ENCODE measurements at places on chromosomes 13 and 19.
A peak's percentile ranks its signal among the peaks of the same experiment; 100 is the strongest.

- no peak for DNase-seq
These were observed 489.2 kb upstream of the ARGLU1 start for GRCh38 chr13:107057028-107057631.

DNA sequence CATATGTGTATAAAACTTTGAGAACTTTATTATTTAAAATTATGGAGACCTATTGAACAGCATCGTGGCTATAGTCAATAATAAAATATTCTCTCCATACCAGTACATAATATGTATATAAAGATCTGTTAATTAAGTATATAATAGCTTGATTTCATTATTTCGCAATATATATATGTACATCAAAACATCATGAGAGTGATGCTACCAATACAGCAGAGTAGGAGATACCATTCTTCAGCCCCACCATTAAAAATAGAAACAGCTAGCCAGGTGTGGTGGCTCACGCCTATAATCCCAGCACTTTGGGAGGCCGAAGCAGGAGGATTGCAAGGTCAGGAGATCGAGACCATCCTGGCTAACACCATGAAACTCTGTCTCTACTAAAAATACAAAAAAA is 1755.3 kb upstream of the SPRY2 start:
- DNase-seq = no peak

DNA sequence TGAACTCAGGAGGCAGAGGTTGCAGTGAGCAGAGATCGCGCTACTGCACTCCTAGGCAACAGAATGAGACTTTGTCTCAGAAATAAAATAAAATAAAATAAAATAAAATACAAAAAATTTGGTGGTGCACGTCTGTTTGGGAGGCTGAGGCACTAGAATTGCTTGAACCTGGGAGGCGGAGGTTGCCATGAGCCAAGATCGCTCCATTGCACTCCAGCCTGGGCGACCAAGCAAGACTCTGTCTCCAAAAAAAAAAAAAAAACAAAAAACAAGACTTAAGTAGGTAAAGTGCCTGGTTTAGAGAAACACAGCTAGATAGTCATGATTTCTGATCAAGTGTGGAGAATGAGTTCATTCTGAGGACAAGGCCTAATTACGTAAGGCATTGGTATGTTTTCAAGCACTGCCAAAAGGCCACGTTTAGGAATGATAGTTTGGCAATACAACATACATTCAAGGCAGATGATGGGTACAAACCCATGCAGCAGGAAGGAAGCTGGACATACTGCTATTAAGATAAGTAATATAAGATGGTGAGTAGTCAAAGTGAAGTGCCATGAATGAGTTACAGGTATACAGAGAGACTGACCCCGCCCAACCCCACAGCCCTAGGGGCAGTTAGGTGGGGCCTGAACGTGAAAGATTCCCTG is 4.8 kb upstream of the UCHL3 start:
- no peak for DNase-seq

GRCh38 chr13:24491845-24492244 is 20.7 kb downstream of the PARP4 start:
- no peak for DNase-seq

GRCh38 chr19:43901395-43902390 is 33.4 kb downstream of the ZNF45 start:
- peak; percentile 49 for DNase-seq

DNA sequence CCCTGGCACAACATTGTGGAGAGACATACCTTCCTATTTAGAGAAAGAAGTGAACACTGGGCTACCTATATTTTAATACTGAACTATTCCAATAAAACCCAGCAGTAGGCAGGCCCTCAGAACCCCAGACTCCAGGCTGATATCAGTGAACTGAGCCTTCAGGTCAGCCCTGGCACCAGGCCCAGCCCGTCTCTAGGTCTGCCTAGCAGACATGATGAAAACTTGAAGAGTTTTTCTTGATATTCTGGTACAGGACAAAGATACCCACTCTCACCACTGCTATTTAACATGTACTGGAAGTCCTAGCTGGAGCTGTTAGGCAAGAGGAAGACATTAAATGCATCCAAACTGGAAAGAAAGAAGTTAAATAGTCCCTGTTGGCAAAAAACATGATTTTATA is 396.6 kb upstream of the SPRY2 start:
- no peak for DNase-seq

GRCh38 chr13:112849500-112849899 is 119.5 kb upstream of the MCF2L start:
- DNase-seq = no peak

DNA sequence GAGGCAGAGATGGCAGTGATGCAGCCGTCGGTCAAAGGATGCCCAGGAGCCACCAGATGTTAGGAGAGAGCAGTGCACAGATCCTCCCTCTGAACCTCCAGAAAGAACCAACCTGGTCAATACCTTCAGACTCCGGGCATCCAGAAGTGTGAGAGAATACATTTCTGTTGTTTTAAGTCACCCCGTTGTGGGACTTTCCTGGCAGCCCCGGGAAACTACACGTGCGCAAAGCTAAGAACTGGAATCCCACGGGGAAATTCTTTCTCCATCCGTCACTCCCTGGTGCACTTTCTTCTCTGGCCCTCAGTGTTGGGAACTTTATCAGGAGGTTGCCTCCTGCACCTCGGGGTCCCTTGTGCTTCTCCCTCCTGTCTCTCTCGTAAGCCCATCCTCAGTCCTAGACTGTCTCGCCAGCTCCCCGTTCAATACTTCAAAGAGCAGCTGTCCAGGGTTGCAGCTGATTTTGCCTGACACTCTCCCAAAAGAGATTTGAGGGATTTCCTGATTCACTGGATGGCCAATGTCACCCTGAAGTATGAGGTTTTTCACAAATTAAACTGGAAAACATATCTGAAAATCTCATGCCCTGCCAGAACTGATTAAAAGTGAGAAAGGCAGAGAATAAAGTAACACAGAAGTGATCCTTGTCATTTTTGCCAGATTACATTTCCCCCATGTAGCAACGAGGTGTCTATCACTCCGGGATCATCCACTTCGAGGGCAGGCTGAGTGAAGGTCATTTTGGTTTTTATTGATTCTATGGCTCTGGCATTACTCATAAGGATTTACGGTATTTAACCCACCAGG is 136.8 kb downstream of the DCT start:
- no peak for DNase-seq

GRCh38 chr19:52219611-52220010 is 29.8 kb downstream of the PPP2R1A start:
- no peak for DNase-seq

- DNase-seq = no peak
These were observed 3.8 kb downstream of the DCUN1D2 start for GRCh38 chr13:113486698-113487097.

DNA sequence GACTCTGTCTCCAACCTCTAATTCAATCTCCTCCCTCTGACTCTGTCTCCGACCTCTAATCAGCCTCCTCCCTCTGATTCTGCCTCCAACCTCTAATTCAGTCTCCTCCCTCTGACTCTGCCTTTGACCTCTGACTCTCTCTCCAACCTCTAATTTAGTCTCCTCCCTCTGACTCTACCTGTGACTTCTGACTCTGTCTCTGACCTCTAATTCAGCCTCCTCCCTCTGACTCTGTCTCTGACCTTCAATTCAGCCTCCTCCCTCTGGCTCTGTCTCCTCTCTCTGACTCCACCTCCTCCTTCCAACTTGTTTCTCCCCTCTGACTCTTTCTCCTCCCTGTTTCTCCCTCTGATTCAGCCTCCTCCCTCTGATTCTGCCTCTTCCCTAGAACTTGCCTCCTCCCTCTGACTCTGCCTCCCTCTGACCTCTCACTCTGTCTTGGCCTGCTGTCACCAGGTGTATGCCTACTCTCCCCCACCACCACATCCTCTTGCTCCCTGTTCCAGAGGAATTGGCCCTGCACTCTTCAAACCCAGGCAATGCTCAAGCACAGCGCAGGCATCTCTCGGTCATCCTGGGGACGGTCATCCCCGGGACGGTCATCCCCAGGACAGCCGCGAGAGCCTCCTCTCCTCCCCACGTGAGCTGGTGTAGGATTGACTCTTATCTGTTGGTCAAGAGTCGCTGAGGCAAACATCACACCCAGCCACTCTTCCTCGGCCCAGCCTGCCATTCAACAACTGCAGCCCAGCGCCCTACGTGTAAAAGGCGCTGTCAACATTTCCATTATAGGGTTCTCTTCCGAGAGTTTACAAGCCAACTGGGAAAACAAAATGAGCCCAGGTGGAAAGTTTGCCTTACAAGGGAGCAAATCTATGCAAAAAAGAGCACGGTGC is 60.2 kb downstream of the ZIC5 start:
- DNase-seq = no peak

DNA sequence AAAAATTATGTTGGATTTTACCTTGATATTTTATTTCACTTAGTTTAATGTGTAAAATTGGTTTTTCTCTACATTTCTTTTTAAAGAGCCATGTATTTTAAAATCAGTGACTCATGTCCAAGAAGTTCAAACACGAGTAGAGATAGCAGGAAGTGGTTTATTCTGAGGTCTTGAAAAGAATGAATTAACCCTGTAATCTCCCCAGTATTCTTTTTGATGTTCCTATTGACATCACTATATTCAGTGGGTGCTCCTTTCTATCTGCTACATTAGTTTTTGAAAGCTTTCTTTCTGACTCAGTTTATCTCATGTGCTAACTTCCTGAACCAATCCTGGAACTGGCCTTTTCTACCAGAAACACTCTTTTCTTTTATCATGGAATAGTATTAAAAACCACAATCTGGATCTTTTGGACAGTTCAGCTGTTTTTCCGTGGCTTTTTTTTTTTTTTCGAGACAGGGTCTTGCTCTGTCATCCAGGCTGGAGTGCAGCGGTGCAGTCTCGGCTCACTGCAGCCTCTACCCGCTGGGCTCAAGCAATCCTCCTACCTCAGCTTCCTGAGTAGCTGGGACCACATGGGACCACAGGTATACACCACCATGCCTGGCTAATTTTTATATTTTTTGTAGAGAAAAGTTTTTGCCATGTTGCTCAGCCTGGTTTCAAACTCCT is 114.9 kb downstream of the PCCA start:
- DNase-seq = no peak

DNA sequence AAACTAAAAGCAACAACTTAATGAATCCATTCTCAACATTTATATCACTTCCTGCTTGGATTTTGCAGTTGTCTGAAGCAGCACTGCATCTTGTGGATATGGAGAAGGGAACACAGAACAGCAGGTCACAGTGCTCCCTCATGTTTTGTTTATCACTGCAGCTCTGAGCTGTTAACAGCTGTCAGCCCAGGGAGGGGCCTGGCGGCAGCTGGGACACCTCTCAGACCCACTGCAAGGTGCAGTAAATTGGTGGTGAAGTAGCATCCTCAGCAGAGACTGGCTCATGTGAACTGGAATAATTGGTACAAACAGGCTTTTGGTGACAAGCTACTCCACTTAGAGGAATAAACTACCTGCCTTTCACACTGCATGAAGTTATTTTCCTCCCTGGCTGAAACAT is 170.4 kb downstream of the LIG4 start:
- no peak for DNase-seq

DNA sequence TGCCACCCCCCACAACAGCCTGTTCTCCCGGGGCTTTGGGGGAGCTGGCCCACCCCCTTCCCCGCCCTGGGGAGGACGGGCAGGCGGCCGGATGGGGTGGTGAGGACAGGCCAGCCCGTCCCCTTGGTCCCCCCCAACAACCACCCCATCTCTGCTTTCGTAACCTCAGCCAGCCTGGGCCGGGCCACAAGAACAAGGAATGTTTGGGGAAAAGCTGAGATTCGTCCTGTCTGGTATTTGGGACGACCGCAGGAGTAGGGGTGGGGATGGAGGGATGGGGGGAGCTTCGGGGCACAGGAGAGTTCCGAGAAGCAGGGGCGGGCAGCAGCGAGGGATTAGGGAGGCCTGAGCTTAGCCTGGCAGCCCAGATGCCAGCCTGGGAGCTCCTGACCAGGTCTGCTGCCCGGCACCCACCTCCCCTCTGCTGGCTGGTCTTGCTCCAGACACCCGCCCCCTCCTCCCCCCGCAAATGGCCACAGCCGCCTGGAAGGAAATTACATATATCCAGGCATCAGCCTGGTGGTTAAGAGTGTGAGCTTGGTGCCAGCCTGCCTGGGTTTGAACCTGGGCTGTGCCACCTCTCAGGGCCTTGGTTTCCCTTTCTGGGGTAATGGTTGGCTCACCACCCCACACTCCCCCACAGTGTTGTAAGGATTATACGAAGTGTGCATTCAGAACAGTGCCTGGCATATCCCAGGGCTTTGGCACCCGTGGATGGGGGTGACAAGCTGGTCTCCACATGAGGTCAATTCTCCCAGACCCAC is at the start of gene PODNL1:
TSS of gene PODNL1 (minus strand) at position 117 of the 764 bp plus-strand sequence. CDS start 236 bp downstream, outside the sequence.
- peak; percentile 33 for DNase-seq

DNA sequence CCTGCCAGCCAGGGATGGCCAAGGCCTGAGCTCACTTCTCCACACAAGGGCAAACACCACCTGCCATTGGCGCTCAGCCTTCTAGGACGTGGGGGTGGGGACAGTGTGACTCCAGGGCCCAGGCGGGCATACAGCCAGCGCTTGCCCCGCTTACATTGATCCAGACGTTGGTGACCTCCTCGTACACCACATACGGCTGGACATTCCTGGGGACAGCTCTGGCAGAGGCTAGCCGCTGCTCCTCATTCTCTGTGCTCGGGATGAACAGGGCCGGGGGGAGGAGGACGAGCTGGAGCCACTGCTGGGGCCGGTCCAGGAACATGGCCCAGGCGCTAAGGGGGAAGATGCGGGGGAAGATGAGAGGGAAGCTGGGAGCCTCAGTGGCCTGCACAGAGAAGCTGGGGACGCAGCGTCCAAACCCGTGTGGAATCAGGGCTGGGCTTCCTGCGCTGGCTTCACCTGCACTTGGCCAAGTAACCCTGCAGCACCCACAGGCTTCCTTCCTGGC is 25.1 kb upstream of the MYDGF start:
- no peak for DNase-seq

DNA sequence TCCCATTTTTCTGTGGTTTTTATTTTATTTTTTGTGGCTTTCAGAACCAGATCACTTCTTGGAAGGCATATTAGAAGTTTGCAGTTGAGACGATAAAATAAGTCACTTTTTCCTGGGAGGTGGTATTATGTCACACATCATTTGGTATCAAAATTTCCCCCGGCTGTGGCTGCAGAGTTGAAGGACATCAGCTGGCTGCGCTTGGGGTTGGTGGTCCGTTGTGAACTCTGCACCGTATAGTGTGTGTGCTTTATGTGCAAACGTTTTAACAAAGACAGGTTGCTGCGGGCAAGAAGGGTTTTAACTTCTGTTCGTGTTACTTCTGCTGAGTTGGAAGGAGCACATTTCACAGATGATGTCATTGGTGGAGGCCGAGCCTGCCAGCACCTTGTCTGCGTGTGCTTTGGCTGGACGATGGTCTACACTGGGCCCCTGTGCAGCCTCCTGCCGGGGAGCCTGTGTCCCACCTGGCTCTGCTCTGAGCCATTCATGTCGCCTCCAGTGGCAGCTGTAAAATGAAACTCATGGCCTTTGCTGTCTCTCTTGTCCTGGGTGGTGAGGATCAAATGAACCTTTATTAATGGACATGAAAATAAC is 9.6 kb downstream of the ATP11A start:
- no peak for DNase-seq

DNA sequence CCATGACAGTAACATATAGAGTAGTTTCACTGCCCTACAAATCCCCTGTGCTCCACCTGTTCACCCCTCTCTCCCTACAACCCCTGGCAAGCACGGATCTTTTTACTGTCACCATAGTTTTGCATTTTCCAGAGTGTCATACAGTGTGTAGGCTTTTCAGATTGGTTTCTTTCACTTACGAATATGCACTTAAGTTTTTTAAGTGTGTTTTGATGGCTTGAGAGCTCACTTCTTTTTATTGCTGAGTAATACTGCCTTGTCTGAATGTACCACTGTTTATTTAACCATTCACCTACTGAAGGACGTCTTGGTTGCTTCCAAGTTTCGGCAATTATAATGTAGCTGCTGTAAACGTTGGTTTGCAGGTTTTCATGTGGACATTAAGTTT is 175.1 kb downstream of the ITGBL1 start:
- DNase-seq = no peak

Measured in amniotic stem cell (primary cell).